ENCODE measurements at places on chromosomes 2 and 18.

GRCh38 chr2:138356178-138356577 is 145.4 kb upstream of the SPOPL start:
- DNase-seq: no peak

GRCh38 chr2:199279146-199279545 is 178.6 kb downstream of the SATB2 start:
- DNase-seq: no peak

GRCh38 chr18:64791236-64791635 is 642.3 kb upstream of the LINC00305 start:
- DNase-seq: no peak

GRCh38 chr2:128520791-128521190 is 202.1 kb upstream of the HS6ST1 start:
- no peak for DNase-seq

GRCh38 chr2:222295368-222296062 is 3.3 kb downstream of the PAX3 start:
- no peak for DNase-seq

GRCh38 chr2:8577573-8577972 is 104.3 kb upstream of the ID2 start:
- DNase-seq: no peak
